ENCODE measurements at places on chromosomes 5 and 9. TPM values are rescaled to one million over a fixed set of nuclear protein-coding genes. Genes with fewer than 3 reads are reported as not detected.

ANKRD34B gene
- polyA plus RNA-seq, result not detected

GRCh38 chr5:95590880-95591279 lies 29.0 kb upstream of the GPR150 start:
- no peaks in the 10 kb centered on the region for H3K4me1 ChIP-seq
- H3K4me3 ChIP-seq, result no peak overlapping the region
- no peaks in the 10 kb centered on the region for H3K27me3 ChIP-seq

GRCh38 chr5:1246711-1247431 lies 21.7 kb downstream of the SLC6A18 start:
- H3K4me3 ChIP-seq, result no peak overlapping the region
- no peak overlapping the region for H3K27ac ChIP-seq
- H3K36me3 ChIP-seq, result no peaks in the 10 kb centered on the region
- H3K27me3 ChIP-seq, result peaks cover 10% of the 10 kb centered on the region

GRCh38 chr5:58108511-58108910 lies 351.4 kb downstream of the PLK2 start:
- no peaks in the 10 kb centered on the region for H3K36me3 ChIP-seq
- H3K27ac ChIP-seq, result no peak overlapping the region
- no peaks in the 10 kb centered on the region for H3K4me1 ChIP-seq
- H3K4me3 ChIP-seq, result no peak overlapping the region
- no peaks in the 10 kb centered on the region for H3K27me3 ChIP-seq

- H3K4me3 ChIP-seq, result no peak overlapping the region
- no peak for DNase-seq
- H3K4me1 ChIP-seq, result peaks cover 3% of the 10 kb centered on the region
- no peaks in the 10 kb centered on the region for H3K27me3 ChIP-seq
- no peaks in the 10 kb centered on the region for H3K36me3 ChIP-seq
These were observed 205.0 kb downstream of the CRB2 start for GRCh38 chr9:123561046-123561445.
